Natural killer cell treated with Interleukin-12 subunit alpha and Interleukin-12 subunit beta and Interleukin-15 and Interleukin-18, amount 100 ng/mL, for 72 hours (primary cell): ENCODE measurements at places on chromosomes 5 and 9.
A peak's percentile ranks its signal among the peaks of the same experiment; 100 is the strongest.

- DNase-seq: no peak
Observed at GRCh38 chr9:130237763-130238524, 27.6 kb upstream of the HMCN2 start.

GRCh38 chr5:159416438-159416837 is 86.2 kb upstream of the IL12B start:
- no peak for DNase-seq

DNA sequence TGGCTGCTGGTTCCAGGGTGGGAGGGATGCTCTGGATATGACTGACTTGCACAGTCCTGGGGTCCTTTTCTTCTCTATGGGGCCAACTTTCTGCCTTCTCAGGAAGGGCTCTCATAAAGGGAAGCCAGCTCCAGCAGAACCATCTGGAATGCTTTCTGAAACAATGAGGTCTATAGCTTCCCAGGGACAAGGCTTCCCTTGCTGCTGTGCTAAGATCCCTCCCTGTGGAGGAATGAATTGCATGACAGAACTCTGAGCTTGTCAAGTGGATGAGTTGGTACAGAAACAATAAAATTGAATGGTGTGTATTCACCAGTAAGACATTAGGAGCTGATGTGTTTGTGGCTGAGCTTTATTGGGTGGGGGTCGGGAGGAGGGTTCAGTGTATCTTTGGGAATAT is 19.8 kb downstream of the CKMT2 start:
- no peak for DNase-seq

DNA sequence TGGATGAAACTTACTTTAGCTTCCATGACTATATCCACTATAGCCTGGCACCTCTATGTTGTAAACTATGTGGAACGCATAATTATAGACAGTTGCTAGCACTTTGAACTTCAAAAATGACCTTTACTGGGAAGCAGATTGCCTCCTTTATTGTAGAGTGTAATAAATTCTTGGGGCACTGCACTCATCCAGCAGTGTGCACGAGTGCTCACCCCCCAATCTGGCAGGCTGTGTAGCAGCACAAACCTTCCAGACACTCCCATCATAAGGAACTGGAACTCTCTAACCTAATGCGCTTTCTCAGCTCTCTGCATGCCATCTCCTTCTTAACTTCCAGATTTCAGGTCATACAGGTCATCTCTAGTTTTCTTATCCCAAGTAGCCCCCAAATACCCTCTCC is 1.5 kb upstream of the PDE6A start:
- no peak for DNase-seq

DNA sequence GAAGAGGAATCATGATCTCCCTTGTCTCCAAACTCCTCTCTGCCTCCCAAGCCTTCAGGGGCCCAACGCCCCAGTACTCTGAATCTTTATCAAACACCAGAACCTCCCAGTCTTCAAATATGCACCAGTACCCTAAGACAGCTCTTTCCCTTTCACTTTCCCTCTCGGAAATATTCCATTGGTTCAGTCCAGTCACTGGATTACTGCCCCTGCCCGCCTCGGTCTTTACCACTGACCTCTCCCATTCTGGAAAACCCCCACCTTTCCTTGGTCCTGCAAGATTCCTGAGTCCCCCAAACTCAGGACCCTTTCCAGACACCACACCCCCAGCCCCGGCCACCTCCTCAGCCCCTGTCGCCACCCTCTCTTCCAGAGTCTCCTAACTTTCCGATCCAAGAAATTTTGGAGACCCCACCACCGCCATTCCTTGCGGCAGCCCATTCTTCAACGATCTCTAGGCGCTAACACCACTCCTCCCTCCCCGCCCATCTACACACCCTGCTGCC is 674 bp downstream of the C5orf15 start:
- no peak for DNase-seq

GRCh38 chr5:175383350-175383749 is 60.6 kb downstream of the DRD1 start:
- no peak for DNase-seq

- DNase-seq: no peak
Observed at GRCh38 chr5:146238973-146239372, 35.6 kb downstream of the RBM27 start.

DNA sequence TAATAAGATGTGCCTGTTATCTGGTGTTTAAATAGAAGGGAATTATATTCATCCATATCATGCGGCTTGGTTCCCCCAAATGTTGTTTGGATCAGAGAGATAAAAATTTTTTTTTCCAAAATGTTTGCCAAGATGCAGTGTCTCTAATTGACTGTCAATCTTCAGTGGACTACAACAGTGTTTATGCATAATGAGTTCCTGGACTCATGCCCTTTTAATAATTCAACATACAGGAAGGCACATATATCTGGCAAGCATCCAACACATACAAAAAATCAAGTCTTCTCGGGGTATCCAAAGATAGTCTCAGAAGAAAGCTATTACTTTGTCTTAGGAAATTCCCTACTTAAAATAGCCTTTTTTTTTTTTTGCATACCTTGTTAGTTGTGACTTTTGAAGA is 1534.7 kb downstream of the EFNA5 start:
- DNase-seq: no peak

DNA sequence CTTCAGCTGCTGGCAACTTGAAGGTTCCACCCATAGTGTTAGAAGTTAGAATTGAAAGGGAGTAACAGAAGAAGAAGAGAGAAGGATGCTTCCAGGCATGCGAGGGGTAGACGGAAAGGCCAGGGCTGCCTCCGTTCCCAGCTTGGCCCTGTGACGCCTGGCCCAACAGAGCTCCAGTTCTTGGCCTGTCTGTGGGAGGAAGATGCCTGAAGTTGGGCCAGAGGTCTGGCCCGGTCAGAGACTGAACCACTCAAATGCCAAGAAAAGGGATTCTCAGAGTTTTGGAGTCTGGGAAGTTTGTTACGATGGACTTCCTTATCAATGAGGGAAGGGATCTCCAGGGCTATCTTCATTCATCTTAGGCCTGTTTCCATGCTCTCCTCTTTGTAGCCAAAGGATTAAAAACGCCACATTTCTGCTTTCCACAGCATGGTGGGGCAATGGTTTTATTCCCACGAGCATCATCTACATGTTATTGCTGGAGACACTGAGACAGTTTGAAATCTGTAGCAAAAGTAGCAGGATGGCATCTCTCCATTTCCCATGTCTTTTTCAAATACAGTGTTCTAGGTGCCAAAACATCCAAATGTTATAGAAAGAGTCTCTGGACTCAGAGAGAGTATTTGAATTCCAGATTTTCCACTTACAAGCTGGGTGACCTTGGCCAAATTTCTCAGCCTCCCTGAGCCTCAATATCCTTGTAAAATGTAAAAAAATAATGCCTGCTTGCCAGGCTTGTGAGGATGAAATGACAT is 65.4 kb upstream of the ANKRD55 start:
- no peak for DNase-seq

GRCh38 chr9:130631331-130632080 is 32.9 kb upstream of the PRDM12 start:
- no peak for DNase-seq

GRCh38 chr5:154190595-154191304 is at the start of gene GALNT10:
GALNT10 (plus strand) TSS chr5:154190733; CDS start chr5:154190867, 134 bp downstream.
- peak; percentile 87 for DNase-seq

DNA sequence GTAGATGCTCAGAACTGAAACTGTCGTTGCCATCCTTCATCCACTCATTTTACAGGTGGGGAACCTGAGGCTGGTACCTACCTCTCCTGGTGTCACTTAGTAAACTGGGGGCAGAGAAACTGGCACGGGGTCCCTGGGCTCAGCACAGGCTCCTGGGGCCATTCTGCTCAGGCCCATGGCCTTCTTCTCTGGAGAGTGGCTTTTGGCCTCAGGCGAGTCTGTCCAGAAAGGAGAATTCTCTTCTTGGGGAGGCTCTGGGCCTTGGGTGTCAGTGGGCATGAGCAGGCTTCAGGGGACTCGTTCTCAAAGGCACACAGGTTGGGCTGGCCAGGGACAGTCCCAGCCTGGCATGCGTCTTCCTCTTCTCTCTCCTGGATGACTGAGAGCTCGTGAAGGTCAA is 24.6 kb downstream of the COL5A1 start:
- DNase-seq: no peak

GRCh38 chr5:122218778-122219177 is 89.4 kb downstream of the ZNF474 start:
- no peak for DNase-seq

DNA sequence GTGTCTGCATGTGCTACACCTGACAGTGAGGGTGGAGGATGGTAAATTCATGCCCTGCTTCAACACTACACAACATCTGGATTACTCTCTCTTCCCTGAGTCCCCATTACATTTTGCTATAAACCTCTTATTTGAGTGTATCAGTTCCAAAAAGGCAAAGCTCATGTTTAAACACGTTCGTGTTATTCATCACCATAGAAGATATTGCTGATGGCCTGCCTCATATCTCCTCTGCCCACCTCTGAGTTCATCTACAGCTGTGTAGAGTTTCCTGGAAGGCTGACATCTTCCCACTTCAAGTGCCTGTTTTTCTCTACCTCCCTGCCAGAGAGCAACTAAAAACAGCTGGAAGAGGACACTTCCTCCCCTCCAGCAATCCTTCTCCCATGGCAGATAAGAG is 433.2 kb downstream of the ISL1 start:
- DNase-seq: no peak

DNA sequence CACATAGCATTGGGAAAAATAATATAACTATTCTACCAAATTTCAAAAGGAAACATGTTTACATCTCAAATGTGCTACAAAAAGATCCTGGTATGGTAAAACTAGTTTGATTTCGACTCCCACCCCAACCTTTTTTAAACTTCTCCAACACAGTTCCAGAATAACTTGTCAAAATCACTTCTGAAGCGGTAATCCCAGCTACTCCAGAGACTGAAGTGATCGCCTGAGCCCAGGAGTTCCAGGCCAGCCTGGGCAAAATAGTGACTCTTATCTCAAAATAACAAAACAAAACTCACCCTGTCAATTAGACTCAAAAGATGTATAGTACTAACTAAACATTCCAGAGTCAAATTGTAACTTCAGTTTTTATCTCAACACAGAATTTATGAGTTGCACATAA is 71.3 kb upstream of the RNF38 start:
- no peak for DNase-seq

DNA sequence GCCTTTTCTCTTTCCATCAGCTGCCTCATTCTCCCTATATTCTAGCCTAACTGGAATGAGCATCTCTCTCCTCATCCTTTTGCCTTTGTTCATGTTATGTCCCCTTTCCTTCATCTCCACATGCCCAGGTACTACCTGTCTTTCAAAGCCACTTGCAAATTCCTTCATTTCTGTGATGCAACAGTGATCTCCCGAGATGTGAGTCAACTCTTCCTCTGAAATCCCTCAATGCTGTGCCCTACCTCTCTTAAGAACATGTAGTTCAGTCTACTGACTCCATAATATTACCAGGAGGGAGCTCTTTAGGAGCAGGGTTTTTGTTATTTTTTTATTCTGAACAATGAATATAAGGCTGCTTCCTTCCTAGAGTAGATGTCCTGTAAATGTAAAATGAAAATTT is 91.6 kb downstream of the ZNF462 start:
- no peak for DNase-seq

DNA sequence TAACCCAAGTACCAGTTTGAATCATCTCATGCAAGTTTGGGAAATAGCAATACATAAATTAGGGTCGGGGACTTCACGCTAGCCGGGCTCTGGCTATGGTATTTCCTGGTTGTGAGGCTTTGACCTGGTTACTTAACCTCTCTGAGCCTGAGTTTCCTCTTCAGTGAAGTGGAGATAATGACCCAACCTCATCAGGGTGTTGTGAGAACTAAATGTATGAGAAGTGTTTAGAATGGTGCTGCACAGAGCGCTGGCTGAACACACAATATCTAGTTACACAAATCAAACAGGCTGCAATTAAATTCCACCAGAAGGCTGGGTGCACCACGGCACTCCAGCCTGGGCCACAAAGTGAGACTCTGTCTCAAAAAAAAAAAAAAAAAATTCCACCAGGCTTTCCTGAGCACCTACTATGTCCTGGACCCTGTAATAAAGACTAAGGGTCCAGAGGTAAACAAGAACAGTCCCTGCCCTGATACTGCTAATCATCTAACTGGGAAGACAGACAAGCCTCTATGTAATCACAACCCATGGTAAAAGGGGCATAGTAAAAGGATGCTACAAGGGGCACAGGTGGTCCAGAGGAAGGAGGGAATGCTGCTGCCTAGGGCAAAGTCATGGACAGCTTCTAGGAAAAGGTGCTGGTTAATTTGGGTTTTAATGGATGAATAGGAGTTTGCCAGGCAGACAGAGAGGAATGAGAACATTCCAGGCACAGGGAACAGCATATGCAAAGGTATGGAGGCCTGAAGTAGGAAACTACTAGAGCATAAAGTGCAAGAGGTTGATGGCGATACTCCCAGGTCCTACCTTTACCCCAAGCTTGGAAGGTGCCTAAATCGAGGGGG is 27.7 kb downstream of the DUSP1 start:
- peak; percentile 10 for DNase-seq

DNA sequence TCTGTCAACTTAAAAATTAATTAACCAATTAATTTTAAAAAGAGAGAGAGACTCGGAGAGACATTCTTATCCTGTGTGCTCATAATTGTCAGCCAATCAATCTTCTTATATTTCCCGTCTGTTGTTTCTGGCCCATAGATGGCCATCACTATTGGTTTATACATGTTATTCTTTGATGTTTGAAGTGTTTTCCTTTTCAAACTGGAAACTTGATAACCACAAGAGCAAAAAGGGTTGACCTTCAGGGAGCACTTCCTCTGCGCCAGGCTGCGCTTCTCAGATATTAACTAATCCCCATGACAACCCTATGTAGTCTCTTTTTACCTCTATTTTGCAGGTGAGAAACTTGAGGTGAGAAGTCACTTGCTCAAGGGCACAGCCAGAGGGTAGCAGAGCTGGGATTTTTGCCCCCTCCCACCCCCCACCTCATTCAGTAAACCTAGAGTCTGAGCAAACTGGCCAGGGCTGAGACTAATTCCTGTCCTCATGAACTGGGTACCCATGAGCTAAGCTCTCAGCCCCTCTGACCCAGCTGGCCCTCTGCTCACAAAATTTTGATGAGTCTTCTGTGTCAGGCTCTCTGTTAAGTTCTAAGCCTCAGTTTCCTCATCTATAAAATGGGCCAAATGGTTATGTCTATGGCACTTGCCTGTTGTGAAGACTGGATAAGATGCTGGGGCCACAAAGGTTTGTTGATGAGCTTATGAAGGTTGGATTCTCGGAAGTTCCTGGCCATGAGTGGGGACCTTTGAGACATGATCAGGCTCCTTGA is 86.0 kb upstream of the SH3PXD2B start:
- no peak for DNase-seq

GRCh38 chr9:136204838-136205706 is at the start of gene LHX3:
LHX3 (minus strand) TSS chr9:136205128; CDS start chr9:136205012, 116 bp downstream.
- DNase-seq: no peak

DNA sequence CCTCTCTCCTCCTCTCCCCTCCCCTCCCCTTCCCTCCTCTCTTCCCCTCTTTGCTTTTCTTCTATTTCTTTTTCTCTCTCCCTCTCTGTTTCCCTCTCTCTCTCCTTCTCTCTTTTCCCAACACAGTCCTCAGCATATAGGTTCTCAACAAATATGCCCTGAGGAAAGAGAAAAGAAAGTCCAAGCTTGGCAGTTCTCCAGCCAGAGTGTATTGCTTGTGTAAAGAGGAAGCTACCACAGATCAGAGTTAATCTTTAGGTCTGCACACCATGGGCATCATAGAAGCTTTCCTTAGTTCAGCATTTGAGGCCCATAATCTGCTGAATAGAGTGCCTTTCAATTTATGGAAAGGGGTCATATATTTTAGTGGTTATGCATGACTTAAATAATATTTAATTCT is 382.8 kb upstream of the WWC1 start:
- no peak for DNase-seq

- DNase-seq: no peak
Observed at GRCh38 chr9:25381141-25381540, 297.1 kb downstream of the TUSC1 start.

GRCh38 chr5:72746736-72747135 is 69.7 kb upstream of the TNPO1 start:
- DNase-seq: no peak

- DNase-seq: no peak
Observed at GRCh38 chr5:146366904-146367303, 28.3 kb downstream of the POU4F3 start.
